ENCODE measurements at places on chromosomes 1 and 21.

- DNase-seq, result no peak
Observed at GRCh38 chr1:229607370-229607769, 18.6 kb downstream of the TAF5L start.

DNA sequence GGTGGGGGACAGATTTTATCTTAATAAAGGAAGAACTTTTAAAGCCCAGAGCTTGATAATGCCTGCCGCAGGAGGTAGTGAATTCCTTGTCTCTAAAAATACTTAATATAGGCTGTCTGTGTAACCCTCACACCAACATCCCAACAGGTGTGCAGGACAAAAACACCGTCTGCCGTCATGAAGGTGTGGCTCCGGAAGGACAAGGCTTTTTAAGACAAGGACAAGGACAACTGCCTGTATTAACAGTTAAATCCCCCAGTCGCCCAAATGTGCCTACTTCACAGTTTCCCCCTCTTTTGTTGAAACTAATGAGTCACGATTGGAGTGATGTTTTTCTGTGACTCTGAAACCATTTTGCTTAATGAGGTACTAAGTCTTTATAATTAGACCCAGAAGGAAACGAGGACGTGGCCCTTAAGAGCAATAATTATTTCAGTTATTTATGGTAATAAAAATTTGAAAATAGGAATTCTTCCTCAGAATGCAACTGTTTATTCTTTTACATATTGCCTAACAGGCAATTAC, 27.3 kb upstream of the SPATA6 start:
- DNase-seq, result no peak

DNA sequence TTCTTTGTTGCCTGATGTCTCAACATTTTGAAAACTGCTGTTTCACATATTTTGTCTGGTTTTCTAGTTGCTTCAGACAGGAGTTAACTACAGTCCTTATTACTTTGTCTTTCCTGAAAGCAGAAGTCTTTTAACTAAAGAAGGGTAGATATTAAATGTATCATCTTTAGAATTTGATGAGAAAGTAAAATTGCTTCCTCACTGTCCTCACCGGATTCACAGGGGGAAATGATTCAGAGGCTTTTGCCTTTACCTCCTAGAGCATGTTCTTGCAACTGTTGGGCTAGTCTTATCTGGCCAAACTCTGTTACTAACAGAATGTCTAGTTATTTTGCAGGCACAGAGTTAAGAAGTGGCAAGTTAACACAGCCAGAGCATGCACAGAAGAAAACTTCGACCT, 107.2 kb upstream of the VAV3 start:
- no peak for DNase-seq

- DNase-seq, result no peak
Observed at GRCh38 chr1:82567348-82567747, 766.6 kb downstream of the ADGRL2 start.

- DNase-seq, result no peak
Observed at GRCh38 chr21:33205476-33205875, 24.3 kb upstream of the IFNAR2 start.

DNA sequence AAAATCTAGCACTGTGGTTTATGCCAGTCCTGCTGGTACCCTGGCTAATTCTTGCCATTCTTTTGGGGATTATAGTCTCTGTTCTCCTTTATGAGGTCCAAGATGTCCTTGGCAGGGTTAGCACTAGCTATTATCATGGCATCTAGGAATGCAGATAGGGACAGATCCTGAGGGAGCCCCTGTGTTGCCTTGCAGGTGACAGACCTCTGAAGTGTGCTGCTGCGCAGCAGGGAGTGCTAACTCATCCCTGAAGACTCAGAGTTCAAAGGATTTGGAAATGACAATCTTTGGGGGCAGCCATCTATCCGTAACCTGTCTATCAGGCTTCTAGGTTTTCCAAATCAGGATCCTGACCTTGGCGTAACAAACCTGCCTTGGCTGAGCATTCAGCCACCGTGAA, 16.3 kb downstream of the ZFYVE9 start:
- DNase-seq, result no peak

DNA sequence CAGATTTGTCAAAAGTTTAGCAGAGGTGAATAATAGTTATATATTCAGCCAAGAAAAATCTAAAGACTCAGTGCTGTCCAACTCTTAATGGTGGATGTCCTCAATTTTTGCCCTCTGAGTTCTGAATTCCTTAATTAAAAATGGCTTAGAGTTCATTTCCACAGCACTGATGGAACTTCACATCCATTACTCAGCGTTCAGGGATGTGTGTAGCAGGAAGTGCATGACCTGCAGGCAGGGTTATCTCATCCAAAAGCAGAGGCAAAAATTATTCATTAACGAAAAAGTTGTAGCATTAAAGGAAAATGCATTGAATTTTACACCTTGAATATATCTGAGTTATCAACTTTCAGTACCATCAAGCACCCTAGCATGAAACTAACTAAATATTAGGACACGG, 96.7 kb downstream of the ZP4 start:
- no peak for DNase-seq

DNA sequence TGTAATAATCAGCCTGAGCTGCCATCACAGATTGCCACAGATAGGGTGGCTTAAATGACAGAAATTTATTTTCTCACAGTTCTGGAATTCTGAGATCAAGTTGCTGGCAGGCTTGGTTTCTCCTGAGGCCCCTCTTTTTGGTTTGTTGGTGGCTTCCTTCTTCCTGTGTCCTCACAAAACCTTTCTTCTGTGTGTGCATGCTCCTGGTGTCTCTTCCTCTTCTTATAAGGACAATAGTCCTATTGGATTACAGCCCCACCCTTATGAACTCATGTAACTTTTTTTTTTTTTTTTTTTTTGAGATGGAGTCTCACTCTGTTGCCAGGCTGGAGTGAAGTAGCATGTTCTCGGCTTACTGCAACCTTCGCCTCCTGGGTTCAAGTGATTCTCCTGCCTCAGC, 41.0 kb upstream of the F3 start:
- DNase-seq, result no peak

DNA sequence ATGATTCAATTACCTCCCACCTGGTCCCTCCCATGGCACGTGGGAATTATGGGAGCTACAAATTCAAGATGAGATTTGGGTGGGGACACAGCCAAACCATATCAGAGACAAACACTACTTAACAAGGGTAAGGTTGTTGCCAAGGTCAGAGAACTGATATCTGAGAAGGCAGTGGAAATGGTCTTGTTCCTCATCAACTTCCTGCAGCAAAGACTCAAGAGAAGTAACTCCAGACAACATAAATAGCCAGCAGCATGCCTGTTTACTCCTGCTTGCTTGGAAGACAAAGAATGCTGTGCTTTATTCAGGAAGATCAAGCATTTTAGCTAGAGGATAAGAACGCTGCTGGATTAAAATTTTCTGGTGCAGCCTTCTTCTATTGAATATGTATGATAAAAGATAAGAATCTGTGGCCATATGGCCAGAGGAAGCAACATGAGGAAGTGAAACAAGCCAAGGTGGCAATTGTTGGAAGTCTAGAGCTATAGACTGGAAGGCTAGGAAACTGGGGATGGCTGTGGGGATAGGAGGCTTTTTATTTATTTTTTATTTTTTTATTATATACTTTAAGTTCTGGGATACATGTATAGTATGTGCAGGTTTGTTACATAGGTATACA, 36.4 kb downstream of the DDAH1 start:
- DNase-seq, result no peak

DNA sequence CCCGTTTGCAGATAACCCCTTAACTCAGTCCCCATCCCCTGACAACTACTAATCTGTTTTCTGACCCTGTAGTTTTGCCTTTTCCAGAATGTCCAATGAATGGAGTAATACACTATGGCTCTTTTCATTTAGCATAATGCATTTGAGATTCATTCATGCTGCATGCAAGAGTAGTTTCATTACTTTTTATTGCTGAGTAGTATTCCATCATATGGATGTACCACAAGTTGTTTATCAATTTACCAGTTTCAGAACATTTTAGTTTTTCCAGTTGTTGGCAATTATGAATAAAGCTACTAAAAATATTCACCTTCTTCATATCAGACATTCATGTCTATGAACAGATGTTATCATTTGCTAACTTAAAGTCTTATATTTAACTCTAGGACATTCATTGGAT, 45.3 kb downstream of the STXBP3 start:
- DNase-seq, result no peak

DNA sequence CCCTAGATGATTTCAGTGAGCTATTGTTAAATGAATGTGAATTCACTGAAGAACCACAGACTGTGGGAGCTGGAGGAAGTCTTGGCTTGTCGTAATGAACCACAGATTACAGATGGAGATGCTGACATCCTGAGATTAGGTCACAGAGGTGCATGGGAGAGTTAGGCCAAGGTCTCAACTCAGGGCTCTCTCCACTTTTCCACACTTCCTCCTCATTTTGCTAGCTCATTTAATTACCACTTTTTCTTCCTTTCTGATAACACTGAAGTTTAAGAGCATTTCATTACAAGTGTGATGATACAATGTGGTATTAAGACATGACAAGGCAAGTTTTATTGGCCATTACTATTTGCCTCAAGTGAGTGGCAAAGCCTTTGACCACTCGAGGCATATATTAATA, 30.8 kb downstream of the ST6GALNAC3 start:
- no peak for DNase-seq

GRCh38 chr1:159000625-159001024, 9.1 kb upstream of the IFI16 start:
- no peak for DNase-seq

DNA sequence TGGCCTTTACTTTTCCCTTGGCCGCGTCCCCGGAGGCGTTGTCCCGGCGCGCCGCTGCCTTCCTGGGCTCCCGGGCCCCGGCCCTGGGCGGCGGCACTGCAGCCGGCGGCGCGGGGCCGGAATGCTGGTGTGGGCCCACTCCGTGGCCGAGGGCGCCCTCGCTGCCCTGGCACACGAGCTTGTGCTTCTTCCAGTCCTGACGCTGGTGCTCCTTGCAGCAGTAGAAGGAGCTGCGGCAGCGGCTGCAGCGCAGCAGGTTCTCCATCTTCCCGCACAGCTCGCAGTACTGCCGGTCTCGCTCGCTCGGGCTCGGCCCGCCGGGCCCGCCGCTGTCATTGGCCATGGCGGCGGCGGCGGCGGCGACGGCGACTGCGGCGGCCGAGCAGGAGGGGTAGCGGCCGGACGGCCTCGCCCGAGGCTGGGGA, 529 bp downstream of the EGLN1 start:
- DNase-seq, result no peak

GRCh38 chr1:168664069-168664834, 64.8 kb downstream of the DPT start:
- no peak for DNase-seq

- no peak for DNase-seq
Observed at GRCh38 chr1:172732427-172732826, 73.5 kb downstream of the FASLG start.

DNA sequence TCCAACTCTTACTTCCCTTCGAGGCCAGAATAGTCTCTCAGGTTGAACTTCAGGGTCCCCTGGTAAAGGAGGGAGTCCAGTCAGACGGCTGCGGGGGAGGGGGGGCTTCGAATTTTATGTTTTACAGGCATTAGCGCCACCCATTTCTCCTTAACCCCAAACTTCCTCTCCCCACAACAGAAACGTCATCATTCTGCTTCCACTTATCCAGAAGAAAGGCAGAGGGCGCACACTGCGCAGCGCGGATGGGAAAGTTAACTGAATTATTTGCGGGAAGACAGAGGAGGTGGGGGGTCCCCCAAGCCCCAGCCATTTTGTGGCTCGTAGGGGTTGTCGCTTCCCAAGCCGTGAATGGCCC, 529 bp upstream of the PRMT2 start:
- no peak for DNase-seq

DNA sequence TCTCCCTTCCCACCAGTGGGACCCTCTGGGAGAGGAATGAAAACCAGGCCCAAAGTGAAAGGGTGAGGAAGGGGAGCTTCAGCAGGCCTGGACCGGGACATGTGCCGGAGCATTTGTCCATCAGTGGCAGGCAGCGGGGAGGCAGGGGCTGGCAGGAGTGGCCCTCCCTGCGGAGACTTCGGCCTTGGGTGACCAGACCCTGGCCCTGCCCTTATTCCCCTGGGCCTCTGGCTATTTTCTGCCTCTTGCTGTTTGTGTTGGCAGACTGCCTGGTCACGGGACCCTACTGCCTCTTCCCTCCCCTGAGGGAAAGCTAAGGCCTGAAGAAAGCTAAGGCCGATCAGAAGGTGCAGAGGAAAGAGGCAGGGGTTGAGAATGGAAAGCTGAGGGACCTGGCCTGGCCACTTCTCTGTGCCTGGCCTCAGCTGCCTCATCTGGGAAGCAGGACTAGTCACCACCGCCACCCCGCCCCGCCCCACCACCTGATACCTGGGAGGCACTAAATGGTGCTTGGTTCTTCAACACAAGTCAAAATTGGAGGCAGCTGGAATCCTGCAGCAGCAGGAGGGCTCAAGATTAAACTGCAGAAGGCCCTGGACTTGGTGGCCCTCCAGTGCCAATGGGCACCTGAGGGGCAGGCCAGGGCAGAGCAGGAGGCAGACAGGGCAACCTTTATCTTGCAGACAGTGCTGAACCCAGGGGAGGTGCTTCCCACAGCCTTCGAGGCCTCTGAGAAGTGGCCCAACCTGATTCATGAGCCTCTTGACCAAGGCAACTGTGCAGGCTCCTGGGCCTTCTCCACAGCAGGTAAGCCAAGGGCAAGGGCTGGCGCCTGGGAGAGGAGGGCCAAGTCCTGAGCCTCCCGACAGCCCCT, 7.9 kb downstream of the TINAGL1 start:
- DNase-seq, result no peak

GRCh38 chr1:218588540-218589172, 243.5 kb downstream of the TGFB2 start:
- DNase-seq, result no peak

GRCh38 chr1:227793948-227794816, 21.3 kb upstream of the PRSS38 start:
- DNase-seq, result no peak

- DNase-seq, result no peak
Observed at GRCh38 chr1:26582053-26582835, 52.7 kb downstream of the RPS6KA1 start.

- no peak for DNase-seq
Observed at GRCh38 chr1:118132000-118132399, 53.0 kb downstream of the SPAG17 start.

DNA sequence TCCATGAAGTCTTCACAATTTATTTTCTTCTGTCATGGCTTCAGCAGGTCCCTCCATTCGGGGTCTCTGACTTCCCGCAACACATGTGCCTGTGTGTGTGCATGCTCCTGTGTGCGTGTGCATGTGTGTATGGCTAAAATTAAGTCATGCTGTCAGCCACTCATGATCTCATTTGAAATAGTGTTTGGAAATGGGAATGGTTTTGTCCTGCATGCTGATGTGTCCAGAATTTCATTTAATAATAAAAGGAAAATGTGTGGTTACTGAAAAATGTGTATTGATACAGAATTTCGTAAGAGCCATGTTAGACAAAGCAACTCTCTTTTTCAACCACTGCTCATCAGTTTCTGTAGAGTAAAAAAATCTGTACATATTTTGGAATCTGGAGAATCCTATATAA, 123.8 kb upstream of the PRDX6 start:
- no peak for DNase-seq

GRCh38 chr1:169338617-169339016, 29.0 kb downstream of the NME7 start:
- DNase-seq, result no peak

DNA sequence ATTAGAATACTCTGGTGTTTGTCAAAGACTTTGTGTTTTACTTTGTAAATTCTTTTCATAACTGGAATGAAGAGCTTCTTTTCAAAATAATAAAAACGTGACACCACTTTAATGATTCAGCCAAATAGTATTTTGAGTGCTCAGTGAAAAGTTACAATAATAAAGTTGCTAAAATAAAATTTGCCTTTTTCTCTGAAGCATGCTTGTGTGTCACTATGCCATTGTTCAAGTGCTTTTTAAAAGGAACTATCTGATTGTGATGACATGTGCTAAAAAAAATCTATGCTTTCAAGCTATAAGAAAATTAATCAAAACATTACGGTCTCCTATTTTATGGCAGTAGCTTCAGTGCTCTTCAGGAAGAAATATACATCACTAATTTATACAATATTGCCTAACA, 1290.5 kb upstream of the B3GALT2 start:
- DNase-seq, result no peak

Data from vagina (tissue), 2 donors.